ENCODE measurements at places on chromosomes 7 and 10.

GRCh38 chr10:96586419-96587263 lies at the start of gene TM9SF3:
TSS of gene TM9SF3 (minus strand) at chr10:96587012. CDS start at chr10:96586835, 177 bp downstream.
- peak; percentile 87 for DNase-seq
- H3K27ac ChIP-seq = peak within 1 kb of the TSS; percentile 91
- H3K36me3 ChIP-seq = no peaks in the 10 kb centered on the region
- peak within 1 kb of the TSS; percentile 91 for H3K4me3 ChIP-seq
- H3K27me3 ChIP-seq = no peaks in the 10 kb centered on the region

GRCh38 chr7:4798706-4799235 lies 23.3 kb downstream of the AP5Z1 start:
- peaks cover 5% of the 10 kb centered on the region for H3K4me1 ChIP-seq
- no peaks in the 10 kb centered on the region for H3K36me3 ChIP-seq
- H3K4me3 ChIP-seq = no peak overlapping the region
- H3K27me3 ChIP-seq = no peaks in the 10 kb centered on the region
- DNase-seq = no peak
- H3K27ac ChIP-seq = no peak overlapping the region

DNA sequence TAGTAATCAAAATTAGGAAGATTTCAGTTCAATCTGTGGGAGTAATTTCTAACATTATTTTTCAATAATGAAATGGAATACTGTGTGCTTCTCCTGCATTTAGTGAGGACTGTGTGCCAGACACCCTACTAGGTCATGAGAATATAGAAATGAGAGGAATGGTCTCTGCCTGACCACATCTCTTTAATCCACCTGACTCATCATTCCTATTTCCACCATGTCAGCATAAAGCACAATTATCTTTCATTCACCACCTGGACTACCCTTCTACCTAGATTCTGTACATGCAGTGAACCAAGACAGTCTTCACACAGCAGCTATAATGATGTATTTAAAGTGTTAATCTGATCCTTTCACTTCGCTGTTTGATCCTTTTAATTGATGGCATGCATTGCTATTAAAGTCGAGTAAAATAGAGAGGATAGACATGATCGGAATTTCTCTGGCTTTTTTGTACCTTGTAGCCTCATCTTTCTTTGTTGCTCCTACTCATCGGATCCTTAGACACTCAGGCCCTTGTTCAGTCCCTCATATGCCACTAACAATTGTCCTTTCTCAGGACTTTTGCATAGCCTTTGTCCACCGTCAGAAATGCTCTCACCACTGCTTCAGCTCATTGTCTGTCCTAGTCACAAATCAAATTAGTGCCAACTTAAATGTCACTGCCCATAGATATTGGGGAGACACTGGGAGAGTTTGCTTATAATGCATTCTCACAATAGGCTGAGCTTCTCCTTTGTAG lies 1037.1 kb downstream of the REEP3 start:
- no peaks in the 10 kb centered on the region for H3K27me3 ChIP-seq
- no peak overlapping the region for H3K27ac ChIP-seq
- DNase-seq = no peak
- H3K36me3 ChIP-seq = no peaks in the 10 kb centered on the region
- no peak overlapping the region for H3K4me3 ChIP-seq

GRCh38 chr10:119250641-119251314 lies 43.4 kb downstream of the GRK5 start:
- DNase-seq = no peak
- H3K4me3 ChIP-seq = no peak overlapping the region
- H3K36me3 ChIP-seq = no peaks in the 10 kb centered on the region

DNA sequence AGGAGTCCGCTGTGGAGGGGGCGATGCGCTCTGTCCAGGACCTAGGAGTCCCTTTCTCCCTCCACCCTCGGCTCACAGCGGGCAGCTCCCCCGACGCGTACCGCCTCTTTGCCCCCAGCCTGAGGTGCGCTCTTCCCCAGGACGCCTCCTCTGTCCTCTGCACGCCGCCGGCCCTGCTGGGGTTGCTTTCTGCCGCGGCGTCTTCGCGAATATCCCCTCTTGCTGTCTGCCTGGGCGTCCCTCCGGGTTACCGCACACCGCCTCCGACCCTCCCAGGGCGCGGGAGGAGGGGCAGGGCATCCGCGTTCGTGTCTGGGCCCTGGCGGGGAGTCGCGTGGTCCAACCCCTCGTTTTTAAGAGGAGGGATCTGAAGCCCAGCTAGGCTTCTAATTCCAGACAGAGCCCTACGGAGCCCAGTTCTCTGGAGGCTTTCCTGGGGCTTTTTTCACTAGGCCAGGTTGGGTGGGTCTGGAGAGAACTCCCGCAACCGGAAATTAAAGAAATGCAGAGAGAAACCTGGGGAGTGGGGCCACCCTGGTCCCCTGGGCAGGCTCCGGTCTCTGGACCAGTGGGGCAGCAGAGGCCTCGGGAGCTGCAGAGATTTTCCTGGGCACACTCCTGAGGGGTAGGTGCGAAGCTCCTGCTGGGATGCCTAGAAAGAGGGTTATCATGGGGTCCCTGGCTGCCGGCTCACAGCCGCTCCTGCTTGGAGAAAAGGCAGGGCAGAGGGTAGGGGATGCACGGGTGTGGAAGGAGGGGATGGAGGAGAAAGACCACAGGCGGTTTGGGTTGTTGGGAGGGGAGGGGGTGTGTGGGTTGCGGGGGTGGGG lies 166.9 kb downstream of the UBE2H start:
- peaks cover 47% of the 10 kb centered on the region for H3K4me1 ChIP-seq
- no peaks in the 10 kb centered on the region for H3K36me3 ChIP-seq
- DNase-seq = peak; percentile 33
- peaks cover 100% of the 10 kb centered on the region for H3K27me3 ChIP-seq

- peaks cover 49% of the 10 kb centered on the region for H3K27me3 ChIP-seq
- peak; percentile 16 for DNase-seq
- H3K27ac ChIP-seq = no peak overlapping the region
- H3K4me1 ChIP-seq = peaks cover 44% of the 10 kb centered on the region
- peak overlapping the region; percentile 93 for H3K4me3 ChIP-seq
- H3K36me3 ChIP-seq = no peaks in the 10 kb centered on the region
Measured at GRCh38 chr10:107164992-107165391, 486 bp upstream of the SORCS1 start.

- H3K4me1 ChIP-seq = no peaks in the 10 kb centered on the region
- H3K27ac ChIP-seq = no peak overlapping the region
Measured at GRCh38 chr7:149294634-149295480, 32.9 kb downstream of the ZNF783 start.

DNA sequence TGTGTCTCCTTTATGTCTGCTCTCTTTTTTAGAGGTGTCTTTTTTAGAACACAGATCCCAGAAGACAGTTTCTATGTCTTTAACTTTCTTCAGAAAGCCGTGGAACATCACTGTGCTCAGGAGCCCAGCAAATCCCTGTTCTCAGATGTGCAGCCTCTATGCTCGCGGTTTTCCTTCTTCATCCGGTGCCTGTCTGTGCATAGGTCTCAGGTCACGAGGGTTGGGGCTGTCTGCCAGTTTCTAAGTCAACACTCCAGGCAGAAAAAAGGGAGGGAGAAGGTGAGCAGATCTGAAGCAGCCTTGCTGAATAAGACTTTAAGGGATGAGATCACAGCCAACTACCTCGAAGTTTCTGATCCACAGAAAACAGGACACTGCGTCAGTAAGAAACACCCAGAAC lies 68.5 kb downstream of the CRTAC1 start:
- peaks cover 12% of the 10 kb centered on the region for H3K4me1 ChIP-seq
- DNase-seq = no peak
- H3K27ac ChIP-seq = no peak overlapping the region
- no peak overlapping the region for H3K4me3 ChIP-seq
- peaks cover 3% of the 10 kb centered on the region for H3K27me3 ChIP-seq
- H3K36me3 ChIP-seq = no peaks in the 10 kb centered on the region

GRCh38 chr7:45697576-45698136 lies 123.5 kb downstream of the ADCY1 start:
- H3K4me3 ChIP-seq = no peak overlapping the region
- H3K27me3 ChIP-seq = no peaks in the 10 kb centered on the region
- H3K36me3 ChIP-seq = peaks cover 4% of the 10 kb centered on the region

DNA sequence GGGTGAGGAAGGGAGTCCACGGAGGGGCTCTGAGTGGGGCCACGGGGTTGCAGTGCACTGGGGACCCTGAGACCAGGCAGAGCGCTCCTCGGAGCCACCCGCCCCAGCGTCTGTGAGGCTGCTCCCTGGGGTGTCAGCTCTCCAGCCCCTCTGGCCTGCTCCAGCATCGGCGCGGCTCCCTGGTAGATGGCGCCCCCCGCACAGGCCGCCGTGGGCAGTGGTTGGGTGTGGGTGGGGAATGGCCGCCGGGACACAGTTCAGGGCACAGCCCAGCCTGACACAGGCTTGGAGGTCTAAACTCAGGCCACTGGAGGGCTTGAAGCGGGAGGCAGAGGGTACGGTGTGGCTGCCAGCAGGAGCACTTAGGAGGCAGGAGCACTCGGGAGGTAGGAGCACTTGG lies 222.6 kb upstream of the PPP2R2D start:
- peaks cover 45% of the 10 kb centered on the region for H3K4me1 ChIP-seq
- H3K27ac ChIP-seq = no peak overlapping the region
- no peak overlapping the region for H3K4me3 ChIP-seq
- peaks cover under 1% of the 10 kb centered on the region for H3K36me3 ChIP-seq

GRCh38 chr10:97509120-97509680 lies 10.5 kb downstream of the UBTD1 start:
- H3K27ac ChIP-seq = peak overlapping the region; percentile 10
- H3K36me3 ChIP-seq = no peaks in the 10 kb centered on the region
- H3K27me3 ChIP-seq = no peaks in the 10 kb centered on the region
- H3K4me1 ChIP-seq = peaks cover 26% of the 10 kb centered on the region
- no peak for DNase-seq

DNA sequence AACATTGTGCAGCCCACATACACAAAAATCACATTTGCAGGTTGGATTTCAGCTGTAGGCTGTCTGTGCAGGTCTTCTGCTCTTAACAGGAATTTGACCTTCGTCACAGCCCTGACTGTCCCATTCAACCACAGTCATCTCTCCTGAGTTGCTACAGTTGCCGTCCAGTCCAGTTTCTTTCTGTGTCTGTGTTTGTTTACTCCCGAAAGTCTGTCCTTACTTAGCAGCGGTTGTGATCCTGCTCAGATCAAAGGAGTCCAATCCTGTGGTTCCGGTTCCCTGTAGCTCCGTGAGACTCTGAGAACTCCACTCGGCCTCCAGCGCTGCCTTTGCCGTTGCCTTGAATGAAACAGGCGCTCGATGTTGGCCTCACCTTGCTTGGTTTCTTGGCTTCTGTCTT lies 111.6 kb upstream of the GATA3 start:
- peak overlapping the region; percentile 55 for H3K27ac ChIP-seq
- no peaks in the 10 kb centered on the region for H3K36me3 ChIP-seq
- H3K27me3 ChIP-seq = no peaks in the 10 kb centered on the region
- H3K4me1 ChIP-seq = peaks cover 42% of the 10 kb centered on the region
- no peak for DNase-seq

- peak overlapping the region; percentile 67 for H3K4me3 ChIP-seq
- DNase-seq = peak; percentile 76
- peaks cover 36% of the 10 kb centered on the region for H3K4me1 ChIP-seq
- H3K27me3 ChIP-seq = peaks cover 3% of the 10 kb centered on the region
- no peaks in the 10 kb centered on the region for H3K36me3 ChIP-seq
- H3K27ac ChIP-seq = no peak overlapping the region
Measured at GRCh38 chr10:122112625-122113160, 123.7 kb downstream of the TACC2 start.

DNA sequence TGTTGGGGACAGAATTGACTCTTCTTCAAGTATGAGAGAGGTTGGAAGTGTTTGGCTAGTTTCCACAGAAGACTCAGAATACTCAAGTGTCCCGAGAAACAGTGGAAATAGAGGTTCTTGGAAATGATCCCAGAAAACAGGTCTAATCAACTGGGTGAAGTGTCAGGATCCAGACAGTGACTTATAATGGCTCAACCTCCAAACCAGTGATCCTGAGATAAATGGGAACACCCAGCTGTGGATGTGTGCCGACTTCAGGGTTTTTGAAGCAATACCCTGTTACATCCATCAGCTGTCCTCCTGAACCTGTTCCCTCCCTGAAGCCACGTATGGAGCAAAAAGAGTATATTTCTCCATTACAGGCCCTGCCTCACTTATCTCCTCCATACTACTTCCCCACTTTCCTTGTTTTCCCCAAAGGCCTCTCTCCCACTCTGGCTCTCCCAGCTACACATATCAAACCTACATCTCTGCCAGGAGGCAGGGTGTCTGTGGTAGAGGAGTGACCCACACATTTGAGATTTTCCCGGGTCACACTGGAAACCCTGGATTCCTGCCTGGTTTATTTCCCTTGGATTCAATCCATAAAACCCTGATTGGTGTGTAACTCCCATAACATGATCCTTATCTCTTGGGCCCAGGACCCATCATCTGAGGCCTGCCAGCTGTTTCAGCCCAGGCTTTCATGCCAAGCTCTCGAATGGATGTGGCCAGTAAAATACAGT lies 17.6 kb upstream of the ELOVL3 start:
- no peaks in the 10 kb centered on the region for H3K4me1 ChIP-seq
- H3K27me3 ChIP-seq = peaks cover 10% of the 10 kb centered on the region
- H3K4me3 ChIP-seq = no peak overlapping the region
- no peak overlapping the region for H3K27ac ChIP-seq
- DNase-seq = no peak
- H3K36me3 ChIP-seq = peaks cover 8% of the 10 kb centered on the region

DNA sequence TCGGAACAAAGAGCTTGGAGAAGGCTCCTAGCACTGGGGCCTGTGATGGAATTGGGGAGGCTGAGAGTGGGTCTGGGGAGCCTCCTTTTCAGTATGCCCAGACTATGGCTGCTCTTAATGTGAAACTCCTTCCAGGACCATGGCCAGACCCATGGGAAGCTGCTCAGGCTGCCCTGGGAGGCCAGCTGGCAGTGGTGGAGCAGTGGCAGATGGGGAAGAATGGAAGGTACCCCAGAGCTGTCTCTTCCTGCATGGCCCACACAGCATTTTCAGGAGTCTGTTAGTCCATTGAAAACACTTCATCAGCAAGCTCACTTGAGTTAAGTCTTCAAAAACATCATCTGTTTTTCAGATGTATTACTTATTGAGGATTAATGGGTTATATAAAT lies 18.5 kb downstream of the NACAD start:
- no peak for DNase-seq
- H3K27ac ChIP-seq = no peak overlapping the region
- H3K27me3 ChIP-seq = no peaks in the 10 kb centered on the region
- peaks cover 13% of the 10 kb centered on the region for H3K36me3 ChIP-seq
- H3K4me3 ChIP-seq = no peak overlapping the region
- H3K4me1 ChIP-seq = no peaks in the 10 kb centered on the region

- H3K36me3 ChIP-seq = no peaks in the 10 kb centered on the region
- H3K4me3 ChIP-seq = no peak overlapping the region
- peaks cover 4% of the 10 kb centered on the region for H3K4me1 ChIP-seq
Measured at GRCh38 chr7:80443325-80443724, 68.5 kb downstream of the GNAT3 start.

GRCh38 chr10:92760609-92761008 lies 70.9 kb downstream of the HHEX start:
- no peaks in the 10 kb centered on the region for H3K27me3 ChIP-seq
- no peaks in the 10 kb centered on the region for H3K36me3 ChIP-seq
- H3K4me1 ChIP-seq = peaks cover 17% of the 10 kb centered on the region
- DNase-seq = no peak

DNA sequence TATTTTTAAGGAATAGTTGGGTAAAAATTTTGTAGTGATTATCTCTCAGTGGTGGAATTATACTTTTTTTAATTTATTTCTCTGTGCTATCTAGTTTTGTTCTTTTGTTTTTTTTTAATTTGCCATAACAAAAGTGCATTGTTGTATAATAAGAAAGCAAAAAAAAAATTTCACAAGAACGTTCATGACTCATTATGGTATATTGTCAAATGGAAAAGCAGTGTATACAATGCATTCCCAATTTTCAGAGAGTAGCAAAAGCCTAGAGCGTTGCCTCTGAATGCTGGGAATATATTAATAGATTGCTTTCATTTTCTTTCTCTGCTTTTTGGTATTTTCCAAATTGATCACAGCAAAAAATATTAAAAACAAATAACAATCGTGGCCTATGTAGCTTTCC lies 46.3 kb upstream of the GPAM start:
- no peak overlapping the region for H3K27ac ChIP-seq
- H3K4me1 ChIP-seq = peaks cover 17% of the 10 kb centered on the region
- H3K36me3 ChIP-seq = peaks cover 3% of the 10 kb centered on the region
- DNase-seq = no peak
- no peaks in the 10 kb centered on the region for H3K27me3 ChIP-seq
- H3K4me3 ChIP-seq = no peak overlapping the region
